ENCODE measurements at places on chromosomes 7 and 10. TPM values are rescaled to one million over a fixed set of nuclear protein-coding genes. Genes with fewer than 3 reads are reported as not detected.
A peak's percentile ranks its signal among the peaks of the same experiment; 100 is the strongest.

Gene SFXN3
- total RNA-seq: 57.1 TPM

Gene SPDYE11
- total RNA-seq: not detected

DNA sequence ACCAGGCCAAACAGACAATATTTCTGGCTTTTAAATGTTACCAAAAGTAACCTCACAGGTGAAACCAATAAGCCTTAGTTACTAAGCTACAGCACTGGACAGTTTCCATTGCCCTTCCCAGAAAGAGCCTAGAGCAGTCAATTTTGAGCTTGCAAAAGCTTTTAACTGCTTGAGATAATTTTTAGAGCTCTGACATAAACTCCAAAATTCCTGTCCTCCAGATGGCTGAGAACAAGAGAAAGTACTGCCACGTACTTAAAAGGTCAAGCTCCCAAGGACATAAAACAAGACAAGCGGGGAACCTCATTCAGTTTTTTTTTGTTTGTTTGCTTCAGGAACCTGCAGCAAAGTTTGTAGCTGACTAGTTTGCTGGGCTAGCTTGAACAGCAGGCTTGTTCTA, 54.1 kb downstream of the BBS9 start:
- no peaks in the 10 kb centered on the region for H3K36me3 ChIP-seq
- peak overlapping the region; percentile 10 for H3K27ac ChIP-seq
- H3K4me1 ChIP-seq: no peaks in the 10 kb centered on the region
- H3K4me3 ChIP-seq: no peak overlapping the region
- no peaks in the 10 kb centered on the region for H3K27me3 ChIP-seq

- H3K4me1 ChIP-seq: peaks cover 9% of the 10 kb centered on the region
- DNase-seq: no peak
- no peaks in the 10 kb centered on the region for H3K36me3 ChIP-seq
- H3K27me3 ChIP-seq: no peaks in the 10 kb centered on the region
- H3K4me3 ChIP-seq: no peak overlapping the region
- H3K27ac ChIP-seq: no peak overlapping the region
Observed at GRCh38 chr10:50566150-50566549, 57.6 kb downstream of the SGMS1 start.

DNA sequence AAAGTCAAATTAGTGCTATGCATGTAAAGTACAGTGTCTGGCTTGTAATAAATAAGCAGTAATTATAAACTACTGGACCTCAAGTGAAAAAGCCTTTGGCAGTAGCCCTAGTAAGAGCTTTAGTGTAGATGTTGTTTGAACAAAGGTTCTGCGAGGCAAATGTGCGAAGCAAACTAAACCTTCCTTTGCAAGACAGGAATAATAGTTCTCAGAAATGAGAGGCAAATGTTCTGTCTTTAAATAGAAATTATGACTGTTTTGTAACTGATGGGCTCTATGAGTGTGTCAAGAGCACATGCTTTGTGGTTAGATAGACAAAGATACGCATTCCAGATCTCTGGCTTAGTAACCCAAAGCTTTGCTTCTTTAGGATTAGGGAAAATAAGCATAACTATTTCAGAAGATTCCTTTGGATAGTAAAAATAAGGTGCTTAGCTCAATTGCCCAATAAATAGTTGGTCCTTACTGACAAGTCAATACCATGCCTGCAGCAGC, 169.2 kb upstream of the CDC14C start:
- H3K4me3 ChIP-seq: no peak overlapping the region
- no peaks in the 10 kb centered on the region for H3K4me1 ChIP-seq
- H3K36me3 ChIP-seq: no peaks in the 10 kb centered on the region

- H3K4me1 ChIP-seq: peaks cover 68% of the 10 kb centered on the region
- H3K27ac ChIP-seq: no peak overlapping the region
- H3K36me3 ChIP-seq: no peaks in the 10 kb centered on the region
- DNase-seq: no peak
Observed at GRCh38 chr7:107173191-107173590, 4.4 kb downstream of the HBP1 start.

Gene ZNF804B
- 0.41 TPM for total RNA-seq
